ENCODE measurements at places on chromosomes 3 and 15. TPM values are rescaled to one million over a fixed set of nuclear protein-coding genes. Genes with fewer than 3 reads are reported as not detected.

MRAS gene
- 6.2 TPM for polyA plus RNA-seq

CCR4 gene
- not detected for polyA plus RNA-seq

BTLA gene
- polyA plus RNA-seq, result not detected

THSD4 gene
- not detected for polyA plus RNA-seq

PARP15 gene
- polyA plus RNA-seq, result 0.28 TPM

C2CD4A gene
- polyA plus RNA-seq, result not detected

TRH gene
- not detected for polyA plus RNA-seq

NMNAT3 gene
- polyA plus RNA-seq, result 1.4 TPM

GRAMD1C gene
- polyA plus RNA-seq, result 0.13 TPM

OXTR gene
- 0.07 TPM for polyA plus RNA-seq

EPHA6 gene
- not detected for polyA plus RNA-seq

PPARG gene
- 0.53 TPM for polyA plus RNA-seq

ADGRG7 gene
- not detected for polyA plus RNA-seq

RYR3 gene
- not detected for polyA plus RNA-seq

FOXB1 gene
- not detected for polyA plus RNA-seq

SCN11A gene
- polyA plus RNA-seq, result not detected

SHQ1 gene
- 31.6 TPM for polyA plus RNA-seq

ACKR2 gene
- polyA plus RNA-seq, result not detected

CCDC54 gene
- polyA plus RNA-seq, result not detected

FRMD5 gene
- not detected for polyA plus RNA-seq

CD80 gene
- polyA plus RNA-seq, result 0.47 TPM

TERC gene
- polyA plus RNA-seq, result 0.90 TPM

KBTBD13 gene
- not detected for polyA plus RNA-seq

NRG4 gene
- 0.44 TPM for polyA plus RNA-seq

CCNB2 gene
- polyA plus RNA-seq, result 0.13 TPM

POC1A gene
- polyA plus RNA-seq, result 2.0 TPM

CCPG1 gene
- 196 TPM for polyA plus RNA-seq

TGM5 gene
- polyA plus RNA-seq, result not detected

CHRM5 gene
- not detected for polyA plus RNA-seq

CPNE9 gene
- not detected for polyA plus RNA-seq

AADACL2 gene
- polyA plus RNA-seq, result not detected

CASR gene
- not detected for polyA plus RNA-seq

KLF15 gene
- not detected for polyA plus RNA-seq

PRICKLE2 gene
- polyA plus RNA-seq, result not detected

SSUH2 gene
- polyA plus RNA-seq, result not detected
